ENCODE measurements at places on chromosomes 11 and 22. TPM values are rescaled to one million over a fixed set of nuclear protein-coding genes. Genes with fewer than 3 reads are reported as not detected.

- DNase-seq: no peak
Measured at GRCh38 chr11:14132312-14132711, 169.8 kb downstream of the SPON1 start.

DNA sequence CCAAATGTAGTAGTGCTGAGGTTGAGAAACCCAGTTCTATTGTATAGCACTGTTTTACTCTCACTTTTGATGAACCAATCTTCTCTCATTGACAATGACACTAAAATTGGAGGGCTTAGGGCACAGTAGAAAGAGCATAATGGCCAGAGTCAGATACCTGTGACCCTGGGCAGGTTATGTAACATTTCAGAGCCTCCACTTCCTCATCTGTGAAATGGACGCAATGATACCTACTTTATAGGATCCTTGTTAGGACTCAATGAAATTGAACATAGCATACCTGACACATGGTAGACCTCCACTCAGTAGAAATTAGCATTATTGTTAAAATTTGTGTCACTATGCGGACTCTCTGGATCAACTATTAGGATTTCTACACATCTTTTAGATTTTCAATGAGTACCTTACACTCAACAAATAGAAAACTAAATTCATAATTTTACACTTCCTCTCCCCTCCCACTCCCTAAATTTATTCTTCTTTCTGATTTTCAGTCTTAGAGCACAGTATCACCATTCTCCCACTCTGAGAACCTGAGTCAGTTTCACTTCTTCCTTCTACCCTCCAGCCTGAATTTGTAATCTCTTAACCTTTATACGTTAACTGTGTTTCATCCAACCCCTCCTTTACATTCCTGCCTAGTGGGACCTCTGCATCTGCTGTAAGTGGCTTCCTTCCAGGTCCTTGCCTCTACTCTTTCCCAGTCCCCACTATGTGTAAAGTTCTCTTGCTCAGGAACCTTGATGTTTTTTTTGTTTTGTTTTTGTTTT lies 78.3 kb downstream of the MICAL2 start:
- DNase-seq: no peak

DNA sequence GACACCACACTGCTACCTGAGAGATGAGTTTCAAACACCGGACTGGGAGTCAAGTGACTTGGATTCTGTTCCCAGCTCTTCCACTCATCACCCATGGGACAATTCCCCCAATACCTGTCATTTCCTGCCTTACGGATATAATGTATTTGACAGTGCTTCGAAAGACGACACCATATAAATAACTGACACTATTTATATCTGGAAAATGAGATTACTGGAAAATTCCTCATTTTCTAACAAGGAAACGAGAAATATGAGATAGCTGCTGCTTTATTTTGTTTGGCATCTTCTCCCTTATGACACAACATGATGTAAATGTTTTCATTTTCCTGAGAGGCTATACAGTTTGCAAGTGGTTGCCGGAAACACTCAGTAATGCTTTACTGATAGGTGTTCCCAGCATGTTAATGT lies 8.6 kb downstream of the HSCB start:
- DNase-seq: no peak

- no peak for DNase-seq
Measured at GRCh38 chr11:87150936-87151335, 113.2 kb downstream of the TMEM135 start.

- no peak for DNase-seq
Measured at GRCh38 chr11:120907971-120908370, 115.9 kb upstream of the TBCEL start.

DNA sequence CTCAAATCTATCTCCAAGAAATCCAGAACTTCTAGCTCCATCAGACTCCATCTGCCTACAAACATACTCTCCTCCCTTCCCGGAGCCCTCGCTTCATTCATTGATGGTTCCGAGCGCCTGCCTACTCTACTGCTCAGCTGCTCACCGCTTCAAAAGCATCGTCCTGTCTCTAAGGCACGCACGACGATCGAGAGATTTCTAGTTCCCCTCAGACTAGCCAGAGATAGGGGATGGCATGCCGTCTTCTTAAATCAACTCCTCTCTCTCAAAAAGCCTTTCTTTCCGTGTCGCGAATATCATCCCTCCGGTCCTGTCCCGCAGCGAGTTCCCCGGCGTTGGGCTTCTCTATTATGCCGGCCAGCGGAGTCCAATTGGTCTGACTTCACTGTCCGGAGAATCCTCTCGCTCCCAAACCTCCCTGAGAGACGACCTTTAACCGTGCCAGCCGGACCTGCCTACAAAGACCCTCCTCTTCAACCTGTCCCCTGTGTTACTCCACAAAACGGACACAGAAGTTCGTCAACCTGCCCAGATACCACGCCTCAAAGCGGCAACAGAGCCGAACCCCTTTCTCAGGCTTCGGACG lies 592 bp downstream of the EEF1G start:
- no peak for DNase-seq

GRCh38 chr11:118939953-118940598 lies 14.3 kb upstream of the BCL9L start:
- no peak for DNase-seq

DNA sequence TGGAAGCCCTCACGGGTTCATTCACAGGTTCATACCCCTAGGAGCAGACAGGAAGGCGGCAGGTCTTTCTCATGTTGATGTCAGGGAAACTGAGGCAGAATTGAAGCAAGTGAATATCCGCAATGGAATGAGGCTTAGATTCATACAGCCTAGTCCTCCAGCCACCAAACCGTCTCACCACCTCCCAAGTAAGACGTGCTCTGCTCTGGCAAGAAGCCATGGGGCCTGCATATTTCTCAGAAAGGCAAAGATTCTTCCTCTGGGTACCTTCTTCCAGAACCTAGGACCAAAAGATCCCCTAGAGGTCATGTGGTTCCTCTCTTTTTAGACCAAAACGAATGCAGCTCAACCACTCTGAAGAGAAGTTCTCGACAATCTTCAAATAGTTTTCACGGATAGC lies 1.7 kb downstream of the AP1B1 start:
- no peak for DNase-seq

DNA sequence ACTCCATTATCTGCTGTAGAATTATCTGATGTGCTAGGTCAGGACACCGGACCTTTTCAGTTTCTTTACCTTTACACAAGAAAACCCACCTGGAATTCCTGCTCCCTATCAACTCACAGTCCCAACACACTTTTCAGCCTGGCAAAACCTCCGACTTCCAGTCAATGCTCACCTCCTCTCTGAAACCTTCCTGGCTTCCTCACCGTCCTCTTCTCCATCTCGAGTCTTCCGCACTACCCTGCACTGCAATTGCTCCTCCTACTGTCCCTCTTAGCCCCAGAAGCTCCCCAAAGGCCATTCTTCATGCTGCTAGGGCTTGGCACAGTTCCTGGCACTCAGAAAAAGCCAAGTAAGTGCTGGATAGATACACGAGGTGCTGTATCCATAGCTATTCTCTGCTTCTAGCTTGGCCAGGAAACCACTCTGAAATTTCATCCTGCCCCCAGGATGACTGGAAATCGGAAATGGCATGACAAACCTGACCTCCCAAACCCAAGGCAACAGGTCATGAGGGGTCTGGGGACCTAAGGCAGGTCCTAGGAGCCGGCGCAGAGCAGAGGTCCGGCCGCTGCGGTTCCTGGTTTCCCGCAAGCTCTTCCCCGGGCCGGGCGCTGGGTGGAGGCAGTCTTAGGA lies 702 bp downstream of the SYN3 start:
- no peak for DNase-seq

GRCh38 chr11:109747839-109748238 lies 325.8 kb downstream of the C11orf87 start:
- no peak for DNase-seq

GRCh38 chr11:76620489-76620888 lies 50.1 kb downstream of the LRRC32 start:
- DNase-seq: no peak

DNA sequence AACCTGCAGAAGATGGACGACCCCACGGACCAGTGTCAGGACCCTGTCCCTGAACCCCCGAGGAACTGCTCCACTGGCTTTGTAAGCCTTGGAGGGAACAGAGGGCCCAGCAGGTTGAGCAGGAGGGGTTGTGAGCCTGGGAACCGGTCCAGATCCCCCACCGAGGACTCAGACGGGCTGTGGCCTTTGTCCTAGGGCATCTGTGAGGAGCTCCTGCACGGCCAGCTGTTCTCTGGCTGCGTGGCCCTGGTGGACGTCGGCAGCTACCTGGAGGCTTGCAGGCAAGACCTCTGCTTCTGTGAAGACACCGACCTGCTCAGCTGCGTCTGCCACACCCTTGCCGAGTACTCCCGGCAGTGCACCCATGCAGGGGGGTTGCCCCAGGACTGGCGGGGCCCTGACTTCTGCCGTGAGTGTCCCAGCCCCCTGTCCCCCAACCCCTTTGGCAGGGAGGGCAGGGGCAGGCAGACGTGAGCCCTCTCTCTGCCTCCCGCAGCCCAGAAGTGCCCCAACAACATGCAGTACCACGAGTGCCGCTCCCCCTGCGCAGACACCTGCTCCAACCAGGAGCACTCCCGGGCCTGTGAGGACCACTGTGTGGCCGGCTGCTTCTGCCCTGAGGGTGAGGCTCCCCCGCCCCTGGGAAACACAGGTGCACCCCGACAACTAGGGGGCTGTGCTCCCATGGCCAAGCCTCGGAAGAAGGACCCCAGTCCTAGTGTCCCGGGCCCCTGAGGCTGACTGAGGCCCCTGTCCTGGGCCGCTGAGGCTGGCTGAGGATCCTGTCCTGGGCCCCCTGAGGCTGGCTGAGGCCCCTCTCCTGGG lies 6.4 kb downstream of the MUC5AC start:
- DNase-seq: no peak

- no peak for DNase-seq
Measured at GRCh38 chr11:101296896-101297295, 167.3 kb upstream of the PGR start.

DNA sequence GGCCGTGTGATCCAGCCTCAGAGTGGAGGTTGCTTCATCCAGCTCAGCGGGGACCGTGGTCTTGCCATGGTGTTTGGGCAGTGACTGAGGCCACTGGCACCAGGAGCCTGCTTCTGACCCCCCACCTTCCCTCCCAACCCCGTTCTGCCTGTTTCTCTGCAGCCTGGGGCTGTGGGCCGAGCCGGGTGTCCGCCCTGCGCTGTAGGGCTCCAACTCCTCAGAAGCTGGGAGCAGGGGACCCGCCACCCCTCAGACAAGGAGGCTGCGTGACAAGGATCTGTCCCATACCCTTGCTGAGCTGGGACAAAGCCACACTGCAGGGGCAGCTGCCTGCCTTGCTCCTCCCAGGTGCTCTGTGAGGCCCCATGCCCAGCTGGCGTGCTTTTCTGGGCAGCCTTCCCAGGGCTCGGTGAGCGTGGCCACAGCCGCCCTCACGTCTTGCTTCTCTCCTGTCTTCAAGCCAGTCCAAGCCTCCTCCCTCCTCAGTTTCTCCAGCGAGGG lies 11.7 kb upstream of the ARFGAP3 start:
- peak; percentile 89 for DNase-seq

DNA sequence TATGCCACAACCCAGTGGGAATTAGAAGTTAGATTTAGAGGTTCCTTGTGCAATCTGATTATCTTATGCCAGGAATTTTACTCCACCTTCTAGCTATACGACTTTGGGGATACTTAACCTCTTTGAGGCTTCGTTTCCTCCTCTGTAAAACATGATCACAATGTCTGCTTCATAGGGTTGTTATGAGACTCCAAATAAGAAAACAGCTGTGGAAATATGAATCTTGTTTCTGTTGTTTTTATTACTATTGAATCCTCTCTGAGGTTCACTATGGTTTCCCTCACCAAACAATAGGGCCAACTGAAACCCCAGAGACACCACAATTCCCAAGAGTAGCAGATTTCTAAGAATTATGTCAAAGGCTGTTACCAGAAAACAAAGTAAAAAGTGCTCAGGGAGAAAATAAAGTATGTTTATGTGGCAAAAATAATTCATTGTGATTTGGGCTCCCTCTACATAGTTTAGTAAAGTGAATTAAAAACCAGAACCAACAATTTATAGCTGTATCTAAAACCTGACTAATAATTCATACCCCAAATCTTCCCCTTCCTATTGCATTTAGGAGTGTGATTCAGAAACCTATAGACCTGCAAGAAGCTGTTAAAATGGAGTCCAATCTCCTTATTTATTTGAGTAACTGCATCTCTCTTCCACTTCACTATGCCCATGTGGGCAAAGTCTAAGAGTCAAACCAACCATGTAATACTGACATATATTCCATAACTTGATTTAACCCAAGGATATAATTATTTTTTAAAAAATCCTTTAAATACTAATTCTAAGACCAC lies 38.4 kb downstream of the AMBRA1 start:
- no peak for DNase-seq

GRCh38 chr11:3192511-3193372 lies 25.9 kb downstream of the MRGPRG start:
- no peak for DNase-seq

- no peak for DNase-seq
Measured at GRCh38 chr11:10493041-10493663, 38.1 kb downstream of the AMPD3 start.

DNA sequence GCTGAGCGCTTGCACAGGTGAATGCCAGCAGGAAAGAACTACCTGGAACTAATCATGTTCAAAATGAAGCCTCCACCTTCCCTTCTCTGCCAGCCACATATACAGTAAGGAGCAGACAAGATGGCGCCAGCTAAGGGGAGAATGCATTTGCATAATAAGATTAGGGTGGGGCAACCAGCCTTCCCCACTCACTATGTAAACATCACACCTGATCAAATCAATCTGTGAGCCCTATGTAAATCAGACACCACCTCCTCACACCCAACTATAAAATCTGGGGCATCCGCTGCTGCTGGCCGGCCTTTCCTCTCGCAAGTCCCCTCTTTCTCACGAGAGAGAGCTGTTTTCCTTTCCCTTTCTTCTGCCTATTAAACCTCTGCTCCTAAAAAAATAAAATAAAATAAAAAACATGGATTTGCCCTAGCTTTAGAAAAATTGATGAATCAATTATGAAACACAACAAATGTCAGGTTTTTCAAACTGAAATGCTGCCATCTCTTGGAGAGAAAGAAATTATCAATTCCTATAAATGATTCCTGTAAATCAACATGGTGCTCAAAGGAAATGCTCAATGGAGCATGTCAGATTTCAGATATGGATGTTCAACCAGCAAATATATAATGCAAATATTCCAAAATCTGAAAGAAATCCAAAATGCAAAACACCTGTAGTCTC lies 108.9 kb downstream of the SGSM3 start:
- no peak for DNase-seq

GRCh38 chr11:65448074-65448417 lies 25.4 kb downstream of the NEAT1 start:
- DNase-seq: no peak

- no peak for DNase-seq
Measured at GRCh38 chr11:31883435-31883834, 72.3 kb upstream of the PAX6 start.

- DNase-seq: no peak
Measured at GRCh38 chr22:29810216-29810615, 27.9 kb downstream of the ASCC2 start.

Gene MAPK8IP1
- 7.5 TPM for total RNA-seq

Gene LRRC10B
- 0.65 TPM for total RNA-seq

Gene DGAT2
- total RNA-seq: 10.3 TPM
